ENCODE measurements at places on chromosomes 7 and 10.
A peak's percentile ranks its signal among the peaks of the same experiment; 100 is the strongest.

- no peak for DNase-seq
Observed at GRCh38 chr7:272108-272615, 17.8 kb upstream of the FOXL3 start.

GRCh38 chr10:71463111-71463510 is 66.4 kb downstream of the CDH23 start:
- no peak for DNase-seq

DNA sequence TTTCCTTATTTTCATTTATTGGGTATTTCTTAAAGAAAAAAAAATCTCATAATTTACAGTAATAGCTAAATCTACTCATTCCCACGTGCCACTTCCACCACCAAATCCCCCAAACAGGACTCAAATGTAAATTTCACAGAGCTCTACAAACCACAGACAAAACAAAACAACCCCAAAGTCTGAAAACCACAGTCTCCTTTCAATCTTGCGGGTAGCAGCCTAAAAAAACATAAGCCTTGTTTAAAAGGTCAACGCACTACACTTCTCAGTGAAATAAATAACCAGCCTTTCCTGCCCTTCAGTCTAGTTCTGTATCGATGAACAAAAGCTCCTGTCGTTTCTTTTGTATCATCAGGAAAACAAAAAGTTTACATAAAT is 121.8 kb upstream of the AFAP1L2 start:
- DNase-seq, result no peak

DNA sequence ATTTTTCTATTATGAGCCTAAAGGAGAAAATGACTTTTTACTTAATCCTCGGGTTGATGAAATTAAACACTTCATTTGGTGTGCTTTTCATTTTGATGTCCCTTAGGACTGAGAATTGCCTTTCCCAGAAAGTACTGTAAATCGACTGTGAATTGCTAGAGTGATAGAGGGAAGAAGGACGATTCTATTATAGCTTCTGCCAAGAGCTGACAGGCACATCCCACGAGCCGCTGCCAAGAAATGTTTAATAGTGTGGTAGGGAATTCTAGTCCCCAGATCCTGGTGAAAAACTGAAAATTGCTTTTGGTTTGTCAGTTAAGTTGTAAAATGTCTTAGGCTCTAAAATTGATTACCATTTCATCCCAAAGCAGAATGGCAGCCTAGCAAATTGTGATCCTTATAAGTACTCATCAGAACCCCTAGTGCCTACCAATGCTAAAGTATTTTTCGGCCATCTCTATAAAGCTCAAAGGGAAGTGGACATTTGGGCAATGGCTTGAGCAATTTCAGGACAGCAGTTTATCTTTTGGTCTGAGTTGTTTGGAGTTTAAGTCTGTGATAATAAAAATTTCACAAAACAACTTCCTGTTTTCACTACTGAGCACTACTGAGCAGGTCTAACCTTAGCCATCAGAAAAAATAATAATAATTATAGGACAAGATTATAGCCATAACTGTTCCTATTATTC is 44.6 kb upstream of the HYCC1 start:
- no peak for DNase-seq

GRCh38 chr7:110521357-110521911 is 569.5 kb upstream of the LRRN3 start:
- DNase-seq, result no peak

GRCh38 chr7:99137411-99138180 is 6.3 kb downstream of the SMURF1 start:
- DNase-seq, result peak; percentile 63

GRCh38 chr10:88531392-88532052 is 51.6 kb downstream of the RNLS start:
- DNase-seq, result no peak
